T-cell (primary cell): ENCODE measurements at places on chromosomes 13 and 19.

- DNase-seq: no peak
Measured at GRCh38 chr13:108733022-108733560, 103.7 kb downstream of the MYO16 start.

GRCh38 chr19:33275933-33276619, 26.3 kb downstream of the CEBPA start:
- DNase-seq: no peak

GRCh38 chr19:53076984-53077383, 26.2 kb downstream of the ZNF160 start:
- no peak for DNase-seq

DNA sequence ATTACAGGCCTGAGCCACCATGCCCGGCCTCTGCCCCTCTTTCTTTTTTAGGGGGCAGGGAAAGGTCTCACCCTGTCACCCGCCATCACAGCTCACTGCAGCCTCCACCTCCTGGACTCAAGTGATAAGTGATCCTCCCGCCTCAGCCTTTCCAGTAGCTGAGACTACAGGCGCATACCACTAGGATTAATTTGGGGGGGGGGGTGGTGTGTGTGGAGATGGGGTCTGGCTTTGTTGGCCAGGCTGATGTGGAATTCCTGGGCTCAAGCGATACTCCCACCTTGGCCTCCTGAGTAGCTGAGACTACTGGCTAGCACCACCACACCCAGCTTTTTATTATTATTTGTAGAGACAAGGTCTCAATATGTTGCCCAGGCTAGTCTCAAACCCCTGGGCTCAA, 4.2 kb downstream of the APOE start:
- DNase-seq: no peak

- DNase-seq: no peak
Measured at GRCh38 chr19:20611866-20612265, 46.3 kb upstream of the ZNF737 start.

DNA sequence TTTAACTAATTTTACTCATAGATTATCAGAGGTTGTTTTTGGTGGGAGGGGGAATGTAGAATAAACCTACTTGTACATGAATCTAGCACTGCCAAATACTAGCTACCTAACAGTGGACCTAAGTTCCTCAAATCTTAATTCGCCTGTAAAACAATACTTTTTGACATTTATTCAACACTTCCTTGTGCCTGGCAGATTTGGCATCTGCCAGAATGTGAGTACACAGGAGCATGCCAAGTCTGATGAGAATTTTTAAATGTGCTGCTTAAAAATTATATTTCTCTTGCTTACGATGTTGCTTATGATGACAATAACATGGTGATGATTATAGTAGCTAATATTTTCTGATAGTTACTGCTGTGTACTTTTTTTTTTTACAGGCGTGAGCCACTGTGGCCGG, 240.2 kb upstream of the STARD13 start:
- no peak for DNase-seq

DNA sequence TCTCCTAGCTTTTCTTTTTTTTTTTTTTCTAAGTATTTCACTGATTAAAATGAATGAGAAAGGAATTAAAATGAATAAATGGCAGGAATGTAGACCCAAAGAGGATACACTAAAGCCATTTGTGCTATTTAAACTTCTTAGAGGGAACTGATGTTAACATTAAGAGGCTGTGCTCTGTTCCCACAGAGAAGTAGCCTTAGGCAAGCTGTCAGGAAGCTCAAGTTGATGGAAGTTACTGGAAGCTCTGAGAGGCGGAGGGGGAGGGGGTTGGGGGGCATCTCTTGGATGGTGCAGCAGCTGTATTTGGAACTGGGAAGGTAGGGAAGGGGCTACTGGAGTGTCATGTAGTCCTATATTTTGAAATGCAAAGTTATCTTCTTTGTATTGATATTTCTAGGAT, 168.2 kb downstream of the DNAJC15 start:
- no peak for DNase-seq

DNA sequence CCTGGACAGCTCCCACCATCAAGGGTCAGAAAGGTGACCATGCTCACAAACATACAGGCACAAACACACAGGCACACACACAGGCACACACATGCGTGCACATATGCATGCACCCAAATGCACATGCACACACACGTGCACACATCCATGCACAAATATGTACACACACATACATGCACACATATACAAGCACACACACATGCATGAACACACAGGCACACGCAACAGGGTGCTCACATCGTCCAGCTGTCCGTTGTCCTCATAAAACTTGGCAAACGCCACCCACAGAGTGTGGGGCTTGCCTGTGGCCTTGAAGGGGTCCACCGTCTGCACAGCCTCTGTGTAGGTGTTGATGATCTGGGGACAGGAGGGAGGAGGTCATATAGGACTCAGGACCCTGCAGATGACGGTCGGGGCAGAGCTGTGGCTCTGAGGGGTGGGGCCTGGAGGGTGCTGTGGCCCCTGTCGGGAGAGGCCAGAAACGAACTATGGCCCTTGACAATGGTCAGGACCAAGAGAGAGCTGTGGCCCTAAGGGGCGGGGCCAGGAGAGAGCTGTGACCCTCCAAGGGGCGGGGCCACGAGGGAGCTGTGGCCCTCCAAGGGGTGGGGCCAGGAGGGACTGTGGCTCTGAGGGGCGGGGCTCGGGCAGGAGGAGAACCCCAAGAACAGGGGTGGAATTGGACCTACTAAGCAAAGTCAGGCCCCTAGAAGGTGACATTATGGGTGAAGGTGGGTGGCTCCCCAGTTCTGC, 6.2 kb downstream of the XAB2 start:
- DNase-seq: no peak

DNA sequence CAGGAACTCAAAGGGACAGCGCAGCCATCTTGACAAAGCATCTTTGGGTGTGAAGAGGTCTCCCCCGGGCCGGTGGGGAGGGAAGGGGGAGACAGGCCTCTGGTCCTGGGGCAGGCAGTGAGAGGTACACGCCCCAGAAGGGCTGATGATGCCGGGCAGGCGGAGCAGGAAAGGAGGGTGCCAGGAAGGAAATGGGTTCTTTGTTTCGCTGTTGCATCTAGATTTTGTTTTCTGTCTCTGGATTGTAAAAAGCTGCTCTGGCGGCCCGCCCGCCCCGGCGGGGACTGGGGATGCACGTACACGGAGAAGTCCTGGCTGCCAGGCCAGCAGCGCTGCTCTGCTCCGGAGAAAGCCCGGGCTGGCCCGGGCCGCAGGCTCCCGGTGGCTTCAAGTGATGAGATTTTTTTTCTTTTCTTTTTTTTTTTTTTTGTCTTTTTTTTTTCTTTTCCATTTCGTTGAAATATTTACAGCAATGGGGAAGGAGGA, 13.2 kb upstream of the ASF1B start:
- DNase-seq: peak; percentile 60

GRCh38 chr13:45325806-45326205, 15.2 kb downstream of the TPT1 start:
- no peak for DNase-seq

DNA sequence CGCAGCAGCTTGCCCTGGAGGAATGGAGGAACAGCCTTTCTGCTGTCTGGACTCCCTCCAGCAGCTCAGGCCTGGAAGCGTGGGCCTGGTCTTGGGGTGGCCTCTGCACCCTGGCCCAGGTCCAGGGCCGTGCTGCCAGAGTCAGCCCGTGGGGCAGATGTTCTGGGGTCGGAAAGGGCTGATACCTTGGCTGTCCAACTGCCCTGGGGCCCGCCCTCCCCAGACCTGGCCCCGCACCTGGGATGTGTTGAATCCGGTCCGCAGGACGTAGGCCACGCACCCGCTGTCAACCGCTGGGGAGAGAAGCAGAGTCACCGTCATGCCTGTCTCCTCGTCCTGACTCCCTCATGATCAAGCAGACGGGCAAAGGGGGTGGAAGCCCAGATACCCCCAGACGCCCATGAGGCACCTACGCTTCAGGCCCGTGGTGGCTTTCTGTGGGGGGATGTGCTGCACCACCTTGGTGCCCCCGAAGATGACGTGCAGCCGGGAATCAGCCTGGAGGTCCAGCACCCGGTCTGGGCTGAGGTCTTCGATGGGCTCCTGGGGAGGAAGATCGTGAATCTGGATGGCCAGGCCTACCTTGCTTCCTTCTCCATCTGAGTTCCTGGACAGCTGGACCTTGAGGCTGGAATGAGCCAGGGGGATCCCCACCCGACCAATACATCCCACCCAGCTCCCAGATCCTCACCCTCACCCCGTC, 7.7 kb downstream of the ATP13A1 start:
- DNase-seq: no peak

- DNase-seq: no peak
Measured at GRCh38 chr19:46919324-46919723, 58.5 kb downstream of the ARHGAP35 start.

DNA sequence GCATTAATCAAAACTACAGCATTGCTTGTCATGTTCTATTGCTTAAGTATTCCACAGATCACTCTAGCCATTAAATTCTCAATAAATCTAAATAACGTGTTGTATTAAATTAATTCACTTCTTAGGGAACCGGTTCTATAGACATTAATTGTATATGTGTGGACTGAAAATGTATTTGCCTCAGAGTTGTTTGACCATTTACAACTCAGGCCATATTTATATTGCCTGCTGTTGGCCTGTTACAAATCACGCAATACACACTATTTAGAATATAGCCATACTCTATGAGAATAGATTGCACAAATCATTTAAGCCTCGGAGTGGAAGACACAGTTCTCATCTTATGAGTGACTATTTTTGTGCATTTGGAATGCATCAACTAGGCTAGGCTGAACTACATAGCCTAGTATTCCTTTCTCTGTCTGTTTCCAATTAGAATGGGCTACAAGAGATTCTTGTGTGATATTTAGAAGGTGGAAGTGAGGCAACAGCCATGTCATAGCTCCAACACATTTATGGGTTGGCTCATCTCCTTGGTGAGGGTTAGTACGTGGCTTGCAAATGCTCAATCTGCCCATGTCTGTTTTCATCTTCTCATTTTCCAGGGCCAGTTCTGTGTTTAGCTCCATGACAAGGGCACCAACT, 1116.1 kb downstream of the PCDH9 start:
- no peak for DNase-seq

DNA sequence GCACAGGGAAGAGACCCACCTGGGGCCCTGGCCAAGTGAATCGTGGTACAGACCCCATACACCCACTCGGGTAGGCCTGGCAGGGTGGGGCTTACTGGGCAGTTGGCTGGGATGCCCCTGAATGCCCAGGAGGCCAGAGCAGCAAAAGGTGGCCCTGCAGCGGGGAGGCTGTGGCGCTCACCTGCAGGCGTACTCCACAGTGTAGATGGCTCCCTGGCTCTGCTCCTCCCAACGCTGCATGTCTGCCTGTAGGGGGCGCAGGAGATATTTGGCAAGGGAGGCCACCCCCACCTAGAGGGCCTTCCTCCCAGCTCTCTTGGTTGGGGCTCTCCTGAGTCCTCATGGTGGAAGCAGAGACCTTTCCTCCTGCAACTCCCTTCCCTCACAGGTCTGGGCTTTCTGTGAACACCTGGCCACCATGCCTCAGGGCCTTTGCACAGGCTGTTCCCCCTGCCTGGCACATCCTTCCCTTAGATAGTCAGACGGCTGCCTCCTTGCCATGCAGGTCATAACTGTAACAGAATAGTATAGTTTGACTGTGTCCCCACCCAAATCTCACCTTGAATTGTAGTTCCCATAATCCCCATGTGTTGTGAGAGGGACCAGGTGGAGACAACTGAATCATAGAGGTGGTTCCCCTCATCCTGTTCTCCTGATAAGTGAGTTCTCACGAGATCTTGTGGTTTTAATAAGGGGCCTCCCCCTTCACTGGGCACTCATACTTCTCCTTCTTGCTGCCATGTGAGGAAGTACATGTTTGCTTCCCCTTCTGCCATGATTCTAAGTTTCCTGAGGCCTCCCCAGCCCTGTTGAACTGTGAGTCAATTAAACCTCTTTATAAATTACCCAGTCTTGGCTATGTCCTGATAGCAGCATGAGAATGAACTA, 5.9 kb downstream of the BORCS8 start:
- DNase-seq: peak; percentile 48

- DNase-seq: no peak
Measured at GRCh38 chr19:13946414-13946813, 5.9 kb upstream of the DCAF15 start.

- no peak for DNase-seq
Measured at GRCh38 chr13:58630794-58631193, 999.2 kb downstream of the PCDH17 start.

DNA sequence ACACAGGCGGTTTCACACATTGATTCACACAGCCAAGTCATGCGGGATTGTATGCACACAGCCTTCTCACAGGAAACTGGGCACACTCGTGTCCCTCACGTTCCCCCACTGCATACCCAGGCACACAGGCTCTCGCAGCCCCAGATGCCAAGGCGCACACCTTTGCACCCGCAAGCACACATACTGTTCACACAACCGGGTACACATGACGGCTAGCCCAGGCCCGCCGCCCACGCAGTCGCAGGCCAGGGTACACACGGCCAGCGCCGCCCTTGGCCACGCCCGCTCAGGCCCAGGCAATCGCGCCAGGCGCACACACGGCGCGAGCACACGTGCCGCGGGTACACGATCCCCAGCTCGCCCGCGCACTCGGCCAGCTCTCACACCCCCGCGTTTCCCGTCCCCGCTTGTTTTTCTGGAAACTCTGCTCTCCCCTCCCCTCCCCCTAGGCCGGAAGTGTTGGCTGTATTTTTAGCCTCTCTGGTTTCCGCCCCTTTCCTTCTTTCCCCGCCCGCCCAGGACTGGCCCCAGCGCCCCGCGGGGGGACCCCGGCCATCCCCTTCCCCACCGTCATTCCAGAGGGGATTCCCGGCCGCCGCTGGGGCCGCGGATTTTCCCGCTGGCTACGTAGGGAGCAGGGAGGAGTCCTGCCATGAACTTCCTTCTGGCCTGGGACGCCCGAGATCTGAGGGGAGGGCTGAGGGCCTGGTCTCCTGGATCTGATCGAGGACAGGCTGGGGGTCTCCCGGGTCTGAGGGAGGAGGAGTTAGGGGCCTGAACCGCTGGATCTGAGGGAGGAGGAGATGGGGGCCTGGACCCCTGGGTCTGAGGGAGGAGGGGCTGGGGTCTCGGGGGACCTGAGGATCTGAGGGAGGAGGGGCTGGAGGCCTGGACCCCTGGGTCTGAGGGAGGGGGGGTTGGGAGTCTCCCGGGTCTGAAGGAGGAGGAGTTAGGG, 4.0 kb upstream of the ZFP36 start:
- peak; percentile 77 for DNase-seq
